ENCODE measurements at places on chromosomes 5 and 9.

DNA sequence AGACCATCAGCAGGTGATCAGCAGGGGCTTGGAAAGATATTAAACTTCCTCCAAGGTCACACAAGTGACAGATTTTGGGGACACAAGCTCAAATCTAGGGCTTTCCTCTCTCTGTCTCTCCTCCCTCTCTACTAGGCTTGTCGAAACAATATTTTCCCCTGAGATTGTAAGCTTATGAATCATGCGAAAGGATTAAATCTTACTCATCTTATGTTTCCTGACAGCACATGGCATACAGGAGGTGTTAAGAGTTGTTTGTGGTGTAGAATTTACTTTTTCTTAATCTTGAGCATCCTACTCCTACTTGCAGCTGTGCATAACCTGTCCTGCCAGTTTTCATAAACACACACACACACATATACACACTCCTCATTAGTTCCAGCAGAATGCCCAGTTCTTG, 186.3 kb downstream of the MARCHF11 start:
- peak; percentile 87 for DNase-seq

- no peak for DNase-seq
These were observed 200.3 kb downstream of the HSPA4 start for GRCh38 chr5:133252133-133252480.

DNA sequence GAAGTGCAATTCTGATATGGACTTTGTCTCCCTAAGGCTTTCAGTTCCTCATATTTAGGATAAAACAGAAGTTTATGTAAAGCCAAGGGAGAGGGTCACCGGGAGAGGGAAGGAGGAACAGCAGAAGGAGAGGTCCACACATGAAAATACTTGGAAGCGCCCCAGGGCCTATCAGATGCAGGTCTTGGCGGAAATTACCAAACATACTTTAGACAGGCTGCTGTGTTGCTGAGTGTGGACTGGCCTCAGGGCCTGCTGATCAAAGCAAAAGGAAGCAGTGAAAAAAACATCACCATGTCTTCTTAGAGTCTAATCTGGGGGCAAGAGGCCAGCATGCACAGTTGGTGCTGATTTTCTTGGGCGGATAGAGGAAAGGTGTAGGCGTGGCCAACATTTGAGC, 14.1 kb upstream of the NTRK2 start:
- no peak for DNase-seq

DNA sequence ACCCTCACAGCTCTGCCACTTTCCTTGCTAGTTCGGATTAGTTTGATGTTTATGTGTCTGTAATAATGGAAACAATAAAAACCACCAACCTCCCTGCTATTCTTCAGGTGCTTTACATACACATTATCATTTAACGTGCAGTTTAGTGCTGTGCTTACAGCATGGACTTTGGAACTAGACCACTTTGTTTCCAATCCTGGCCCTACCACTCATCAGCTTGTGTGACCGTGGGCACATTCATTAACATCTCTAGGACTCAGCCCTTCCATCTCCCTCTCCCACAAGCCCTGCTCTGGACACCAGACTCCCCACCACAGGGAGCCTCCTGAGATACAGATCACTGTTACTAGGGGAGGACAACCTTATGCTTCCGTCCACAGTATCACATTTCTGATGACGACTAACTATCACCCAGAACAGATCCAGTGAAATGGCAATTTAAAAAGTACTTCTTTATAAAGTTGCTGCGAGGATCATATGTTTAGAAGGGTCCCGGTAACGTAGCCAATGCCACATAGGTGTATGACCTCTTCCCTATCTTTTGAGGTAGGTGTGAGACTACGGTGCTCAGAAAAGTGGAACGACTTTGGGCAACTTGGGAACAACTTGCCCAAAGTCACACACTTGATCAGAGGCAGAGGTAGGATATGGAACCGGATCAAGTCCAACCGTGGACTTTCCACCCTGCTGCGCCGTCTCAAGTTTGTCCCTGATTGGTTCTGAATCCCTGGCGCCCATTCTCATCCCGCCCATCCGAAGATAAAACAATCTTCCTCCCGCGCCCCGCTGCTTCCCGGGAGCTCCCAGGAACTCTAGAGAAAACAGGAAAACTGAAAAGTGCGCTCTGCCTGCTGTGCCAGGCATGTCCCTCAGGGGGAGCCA, 132.4 kb upstream of the NIPBL start:
- peak; percentile 86 for DNase-seq

DNA sequence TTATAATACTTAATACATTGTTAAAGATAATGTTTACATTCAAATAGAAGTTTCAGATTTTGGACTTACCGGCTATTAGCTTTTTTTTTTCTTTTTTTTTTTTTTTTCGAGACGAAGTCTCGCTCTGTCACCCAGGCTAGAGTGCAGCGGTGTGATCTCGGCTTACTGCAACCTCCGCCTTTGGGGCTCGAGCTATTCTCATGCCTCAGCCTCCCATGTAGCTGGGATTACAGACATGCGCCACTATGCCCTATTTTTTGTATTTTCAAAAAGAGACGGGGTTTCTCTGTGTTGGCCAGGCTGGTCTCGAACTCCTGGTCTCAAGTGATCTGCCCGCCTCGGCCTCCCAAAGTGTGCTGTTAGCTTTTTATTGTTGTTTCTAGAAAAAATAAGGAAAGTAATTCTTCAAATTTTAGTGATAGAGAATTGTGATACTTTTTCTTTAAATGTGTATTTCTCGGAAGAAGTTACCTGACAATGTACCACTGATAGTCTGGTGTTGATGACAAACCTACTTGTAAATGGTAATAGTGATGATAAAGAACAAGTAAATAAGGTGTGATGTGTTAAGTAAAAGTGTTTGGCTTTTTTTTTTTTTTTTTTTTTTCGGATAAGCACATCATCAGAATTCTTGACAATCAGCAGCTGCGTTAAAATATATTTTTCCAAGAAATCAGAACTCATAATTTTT, 2.7 kb downstream of the CDC42SE2 start:
- DNase-seq, result no peak

GRCh38 chr5:112012104-112012503, 255.1 kb upstream of the NREP start:
- DNase-seq, result no peak

- DNase-seq, result peak; percentile 76
These were observed 11.8 kb downstream of the DEPDC1B start for GRCh38 chr5:60687927-60688720.

DNA sequence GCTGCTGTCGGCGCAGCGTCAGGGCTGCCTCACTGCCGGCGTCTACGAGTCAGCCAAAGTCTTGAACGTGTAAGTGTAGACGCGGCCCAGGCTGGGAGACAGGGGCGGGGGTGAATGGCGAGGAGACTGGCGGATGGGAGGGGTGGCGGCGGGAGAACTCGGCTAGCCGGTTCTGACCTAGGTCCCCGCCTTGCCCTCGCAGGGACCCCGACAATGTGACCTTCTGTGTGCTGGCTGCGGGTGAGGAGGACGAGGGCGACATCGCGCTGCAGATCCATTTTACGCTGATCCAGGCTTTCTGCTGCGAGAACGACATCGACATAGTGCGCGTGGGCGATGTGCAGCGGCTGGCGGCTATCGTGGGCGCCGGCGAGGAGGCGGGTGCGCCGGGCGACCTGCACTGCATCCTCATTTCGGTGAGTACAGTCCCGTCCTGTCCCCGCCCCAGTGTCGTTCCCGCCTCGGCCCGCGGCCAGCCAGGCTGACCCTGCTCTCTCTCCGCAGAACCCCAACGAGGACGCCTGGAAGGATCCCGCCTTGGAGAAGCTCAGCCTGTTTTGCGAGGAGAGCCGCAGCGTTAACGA, 745 bp downstream of the GADD45G start:
- DNase-seq, result peak; percentile 57

GRCh38 chr5:94057655-94058054, 316.3 kb upstream of the POU5F2 start:
- no peak for DNase-seq

DNA sequence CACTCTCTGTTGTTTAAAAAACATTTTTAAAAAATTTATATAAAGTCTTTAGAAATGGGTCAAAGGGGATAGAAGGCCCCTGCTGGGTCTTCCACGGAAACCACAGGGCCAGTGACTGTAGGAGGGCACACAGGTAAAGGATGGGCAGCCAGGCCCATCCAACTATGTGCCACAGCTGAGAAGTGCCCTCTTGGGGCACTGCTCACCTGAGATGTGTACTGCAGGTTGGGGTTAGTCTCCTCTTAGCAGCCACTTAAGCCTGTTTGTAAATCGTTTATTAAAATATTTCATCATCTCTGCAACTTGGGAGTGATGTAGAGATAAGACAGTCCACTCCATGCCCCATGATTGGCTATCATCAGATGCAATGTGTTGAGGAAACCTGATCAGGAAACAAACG, 222.4 kb downstream of the DIRAS2 start:
- no peak for DNase-seq

- DNase-seq, result peak; percentile 32
These were observed 54.7 kb downstream of the ANGPTL2 start for GRCh38 chr9:127067603-127068220.

DNA sequence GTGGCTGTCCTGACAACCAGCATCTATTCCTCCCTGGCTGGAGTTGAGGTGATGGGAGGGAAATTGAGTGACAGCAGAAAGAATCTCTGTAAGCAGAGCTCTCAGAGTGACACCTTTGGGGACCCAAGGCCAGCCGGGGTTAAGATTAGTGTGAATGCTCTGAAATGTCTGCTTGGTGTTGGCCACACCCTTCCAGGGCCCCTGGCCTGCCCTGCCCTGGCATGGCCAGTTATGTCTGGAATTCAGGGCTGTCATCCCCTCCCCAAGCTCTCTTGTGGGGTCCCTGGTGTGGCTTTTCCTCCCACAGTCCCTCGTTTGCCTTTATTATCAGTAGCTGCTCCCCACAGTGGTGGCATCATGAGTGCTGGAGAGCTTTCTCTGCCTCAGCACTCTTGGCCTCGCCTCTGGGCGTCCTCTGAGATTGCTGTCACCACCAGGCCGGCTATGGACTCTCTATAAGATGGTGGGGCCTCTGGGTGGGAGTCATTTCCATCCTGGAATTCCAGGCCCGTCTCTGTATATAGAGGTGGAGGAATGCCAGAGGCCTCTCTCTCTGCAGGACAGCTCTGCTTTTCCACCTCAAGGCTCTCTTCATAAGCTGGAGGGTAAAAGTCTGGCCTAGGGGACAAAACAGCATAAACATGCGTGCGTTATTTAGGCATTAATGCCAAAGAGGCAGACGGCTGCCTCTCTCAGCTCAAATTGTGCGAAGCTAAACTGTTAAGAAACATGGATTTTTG, 3.6 kb downstream of the TMEM252 start:
- DNase-seq, result no peak

- DNase-seq, result no peak
These were observed 54.3 kb downstream of the TSTD2 start for GRCh38 chr9:97578846-97579245.

DNA sequence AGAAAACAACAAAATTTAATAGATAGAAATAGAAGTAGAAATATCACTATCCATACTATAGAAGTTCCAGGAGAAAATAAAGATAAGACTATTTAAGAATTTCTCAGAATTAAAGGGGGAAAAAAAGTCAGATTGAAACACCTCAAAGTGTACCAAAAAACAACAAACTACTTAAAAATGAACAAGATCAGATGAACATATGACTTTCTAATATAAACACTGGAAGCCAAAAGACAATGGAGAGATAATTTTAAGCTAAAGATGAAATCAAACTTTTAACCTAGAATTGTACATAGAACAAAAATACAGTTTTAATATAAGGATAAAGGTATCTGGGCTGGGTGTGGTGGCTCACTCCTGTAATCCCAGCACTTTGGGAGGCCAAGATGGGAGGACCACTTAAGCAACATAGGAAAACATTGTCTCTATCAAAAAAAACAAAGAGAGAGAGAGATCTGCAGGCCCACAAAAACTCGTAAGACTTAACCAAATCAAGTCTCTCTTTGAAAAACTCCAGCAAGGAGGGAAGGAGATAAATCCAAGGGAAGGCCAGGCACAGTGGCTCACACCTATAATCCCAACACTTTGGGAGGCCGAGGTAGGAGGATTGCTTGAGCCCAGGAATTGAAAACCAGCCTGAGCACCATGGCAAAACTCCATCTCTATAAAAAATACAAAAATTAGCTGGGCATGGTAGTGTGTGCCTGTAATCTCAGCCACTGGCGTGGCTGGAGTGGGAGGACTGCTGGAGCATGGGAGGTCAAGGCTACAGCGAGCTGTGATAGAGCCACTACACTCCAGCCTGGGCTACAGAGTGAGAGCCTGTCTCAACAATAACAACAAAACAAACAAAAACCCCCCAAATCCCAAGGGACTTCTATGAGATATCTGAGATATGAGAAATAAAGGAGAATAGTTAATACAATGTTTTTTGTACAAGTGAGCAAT, 32.4 kb downstream of the ABHD17B start:
- no peak for DNase-seq

DNA sequence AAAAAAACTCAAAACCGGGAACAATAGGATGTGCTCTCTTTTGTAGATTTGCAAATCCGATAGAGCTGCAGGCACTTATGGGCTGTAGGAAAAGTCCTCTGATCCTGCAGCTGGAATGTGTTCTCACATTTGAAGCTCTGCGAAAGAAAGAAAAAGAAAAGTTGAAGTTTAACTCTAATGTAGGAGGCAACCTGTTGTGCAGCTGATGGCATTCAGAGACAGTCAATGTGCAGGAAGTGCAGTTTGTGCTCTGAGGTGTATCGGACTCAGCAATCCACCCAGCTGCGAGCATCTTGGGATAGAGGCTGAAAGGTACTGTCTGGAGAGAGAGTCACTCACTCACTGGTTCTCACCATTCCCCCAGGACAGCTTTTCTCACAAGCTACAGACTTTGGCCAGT, 339.2 kb downstream of the AGTPBP1 start:
- peak; percentile 83 for DNase-seq

GRCh38 chr5:127072861-127073846, at the start of gene C5orf63:
Gene C5orf63 (minus strand): TSS chr5:127073502. CDS start chr5:127058995, 14,507 bp downstream.
- peak; percentile 78 for DNase-seq

Data from kidney tubule cell (primary cell).